ENCODE measurements at places on chromosomes 4 and X. TPM values are rescaled to one million over a fixed set of nuclear protein-coding genes. Genes with fewer than 3 reads are reported as not detected.

- no peaks in the 10 kb centered on the region for H3K4me1 ChIP-seq
- no peak for DNase-seq
- H3K27me3 ChIP-seq = no peaks in the 10 kb centered on the region
- no peak overlapping the region for H3K27ac ChIP-seq
- no peak overlapping the region for H3K4me3 ChIP-seq
Measured at GRCh38 chr4:174037049-174037448, 246.4 kb downstream of the FBXO8 start.

DNA sequence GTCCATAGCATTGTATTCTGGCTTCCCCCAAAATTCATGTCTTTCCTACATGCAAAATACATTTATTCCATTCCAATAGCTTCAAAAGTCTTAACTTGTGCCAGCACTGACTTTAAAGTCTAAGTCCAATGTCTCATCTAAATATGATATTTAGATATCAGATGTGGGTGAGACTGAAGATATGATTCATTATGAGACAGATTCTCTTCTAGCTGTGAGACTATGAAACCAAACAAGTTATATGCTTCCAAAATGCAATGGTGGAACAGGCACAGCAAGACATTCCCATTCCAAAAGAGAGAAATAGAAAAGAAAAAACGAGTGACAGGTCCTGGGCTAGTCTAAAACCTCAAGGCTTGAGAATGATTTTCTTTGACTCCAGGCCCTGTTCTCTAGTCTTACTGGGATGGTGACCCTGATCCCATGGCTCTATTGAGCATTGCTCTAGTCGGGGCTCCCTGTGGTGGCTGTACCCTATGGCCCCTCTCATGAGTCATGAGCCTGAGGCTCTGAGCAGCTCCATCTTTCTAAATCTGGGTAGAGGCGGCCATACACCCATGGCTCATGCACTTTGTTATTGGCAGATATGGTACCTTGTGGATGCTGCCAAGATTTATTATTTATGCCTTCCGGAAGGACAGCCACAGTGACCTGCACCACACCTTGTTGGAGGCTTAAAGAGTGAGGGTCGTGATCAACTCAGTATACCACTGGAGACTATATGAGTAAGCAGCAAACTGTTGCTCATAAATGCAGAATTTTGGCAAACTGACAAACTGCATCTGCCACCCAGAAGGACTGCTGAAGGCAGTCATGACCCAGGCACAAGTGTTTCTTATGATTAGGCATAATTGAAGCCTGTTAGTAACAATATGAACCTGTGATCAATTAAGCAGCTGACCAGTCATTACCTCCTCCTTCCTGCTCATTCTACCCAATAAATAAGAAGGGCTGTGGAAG lies 38.5 kb upstream of the BOD1L1 start:
- no peaks in the 10 kb centered on the region for H3K36me3 ChIP-seq
- H3K4me1 ChIP-seq = no peaks in the 10 kb centered on the region
- H3K27me3 ChIP-seq = no peaks in the 10 kb centered on the region

GRCh38 chrX:17453788-17454187 lies 78.8 kb downstream of the NHS start:
- H3K27ac ChIP-seq = no peak overlapping the region
- no peak for DNase-seq
- H3K27me3 ChIP-seq = no peaks in the 10 kb centered on the region
- no peaks in the 10 kb centered on the region for H3K4me1 ChIP-seq

DNA sequence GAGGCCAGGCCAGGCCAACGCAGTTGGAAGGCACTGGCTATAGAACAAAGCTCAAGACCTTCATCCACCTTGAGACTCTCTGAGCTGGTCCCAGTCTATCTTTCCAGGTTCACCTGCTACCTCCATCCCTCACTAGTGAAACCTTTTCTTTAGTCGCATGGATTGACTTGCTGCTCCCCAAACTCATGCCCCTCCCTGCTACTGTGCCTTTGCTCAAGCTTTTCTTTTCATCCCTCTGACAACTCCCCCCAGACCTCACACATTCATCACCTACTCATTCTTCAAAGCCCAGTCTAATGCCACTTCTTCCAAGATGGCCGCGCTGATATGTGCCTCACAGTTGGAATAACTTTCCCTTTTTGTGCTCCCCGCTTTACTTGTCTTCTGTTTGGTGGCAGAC lies 58.0 kb downstream of the CNGA2 start:
- no peak overlapping the region for H3K4me3 ChIP-seq
- no peaks in the 10 kb centered on the region for H3K36me3 ChIP-seq
- H3K27me3 ChIP-seq = peaks cover 11% of the 10 kb centered on the region
- no peaks in the 10 kb centered on the region for H3K4me1 ChIP-seq

GRCh38 chr4:175330652-175331051 lies 412.5 kb downstream of the ADAM29 start:
- no peaks in the 10 kb centered on the region for H3K4me1 ChIP-seq
- no peak for DNase-seq
- H3K36me3 ChIP-seq = no peaks in the 10 kb centered on the region
- no peak overlapping the region for H3K4me3 ChIP-seq
- no peak overlapping the region for H3K27ac ChIP-seq
- H3K27me3 ChIP-seq = no peaks in the 10 kb centered on the region

Gene GAGE12H
- total RNA-seq = not detected

Measured in K562 (cell line).